ENCODE measurements at places on chromosomes 12 and 14.
A peak's percentile ranks its signal among the peaks of the same experiment; 100 is the strongest.

DNA sequence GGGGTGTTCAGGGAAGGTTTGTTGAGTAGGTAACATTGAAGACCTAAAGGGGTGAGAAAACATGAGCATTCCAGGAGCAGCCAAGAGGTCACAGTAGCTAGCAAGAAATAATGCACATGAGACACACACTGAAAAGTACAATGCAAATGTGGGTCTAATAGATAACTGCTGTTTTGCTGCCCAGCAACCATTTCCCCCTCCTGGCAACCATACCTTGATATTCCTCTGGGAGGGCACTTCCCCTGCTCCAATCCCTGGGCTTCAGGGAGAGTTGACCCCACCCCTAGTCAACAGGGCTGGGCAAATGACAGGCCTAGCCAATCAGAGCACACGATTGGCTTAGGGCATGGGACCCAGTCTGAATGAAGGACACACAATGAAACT, 8.5 kb upstream of the ACTN1 start:
- DNase-seq = no peak

DNA sequence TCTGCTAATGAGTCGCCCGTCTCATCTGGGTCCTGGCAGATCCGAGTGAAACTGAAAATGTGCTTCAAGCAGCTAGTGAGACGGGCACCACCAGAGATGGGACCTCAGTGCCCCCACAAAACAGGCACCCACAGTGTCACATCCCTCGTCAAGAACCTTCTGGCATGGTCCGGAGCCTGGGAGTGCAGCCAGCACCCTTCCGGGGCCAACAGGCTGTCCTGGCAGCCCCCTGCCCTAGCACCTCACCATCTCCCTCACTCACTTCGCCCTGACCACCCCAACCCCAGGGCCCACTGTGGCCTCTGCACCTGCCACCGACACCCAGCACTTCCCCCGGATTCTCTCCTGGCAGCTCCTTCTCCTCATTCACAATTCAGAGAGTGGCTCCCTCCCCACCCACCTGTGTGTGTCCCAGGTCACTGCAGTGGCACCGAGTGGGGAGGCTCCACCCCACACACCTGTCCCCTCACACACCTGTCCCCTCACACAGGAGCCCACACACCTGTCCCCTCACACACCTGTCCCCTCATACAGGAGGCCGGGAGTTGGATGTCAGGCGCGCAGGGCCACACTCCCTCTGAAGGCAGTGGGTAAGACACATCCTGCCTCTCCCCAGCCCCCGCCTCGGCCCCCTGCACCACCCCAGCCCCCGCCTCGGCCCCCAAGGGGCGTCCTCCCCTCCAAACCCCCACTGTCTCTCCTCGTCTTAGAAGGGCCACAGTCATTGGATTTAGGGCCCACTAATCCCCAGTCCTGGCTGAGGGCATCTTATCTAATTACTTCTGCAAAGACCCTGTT, 7.9 kb downstream of the GALNT9 start:
- no peak for DNase-seq

GRCh38 chr12:43098071-43098470, 453.9 kb downstream of the ADAMTS20 start:
- no peak for DNase-seq

DNA sequence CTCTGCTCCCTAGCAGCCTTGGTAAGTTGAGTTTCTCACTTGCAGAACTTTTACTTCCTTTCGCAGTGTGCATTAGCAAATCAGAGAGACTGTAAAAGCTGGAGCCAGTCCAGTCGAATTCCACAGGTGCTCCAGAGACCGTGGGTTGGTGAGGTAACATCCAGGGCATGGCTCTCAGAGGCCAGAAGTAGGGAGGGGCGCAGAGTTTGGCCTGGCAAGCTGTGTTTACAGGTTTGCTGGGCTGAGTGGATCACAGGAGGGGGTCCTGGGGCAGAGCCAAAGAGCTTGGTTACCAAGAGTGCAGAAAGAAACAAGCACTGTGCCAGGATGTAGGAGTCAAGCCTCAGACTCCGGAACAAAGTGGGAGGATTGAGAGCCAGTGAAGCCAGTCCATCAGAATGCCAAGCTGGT, 10.2 kb upstream of the BHLHE41 start:
- DNase-seq = no peak

DNA sequence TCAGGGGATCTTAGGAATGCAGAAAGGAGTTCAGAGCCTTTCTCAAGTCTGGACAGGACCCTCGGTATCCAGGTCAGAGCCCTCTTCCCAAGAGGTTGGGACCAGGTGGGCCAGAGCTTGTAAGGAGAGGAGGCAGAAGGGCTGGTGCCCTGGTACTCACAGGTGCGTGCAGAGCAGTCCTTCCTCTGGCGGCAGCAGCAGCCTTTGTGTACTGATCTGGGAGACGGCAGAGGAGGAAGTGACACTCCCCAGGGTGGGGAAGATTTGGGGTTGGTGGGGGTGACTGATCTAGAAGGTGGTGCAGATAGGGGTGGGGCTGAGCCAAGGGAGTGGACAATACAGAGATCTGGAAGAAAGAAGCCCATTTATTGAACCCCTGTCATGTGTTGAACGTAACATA, at the start of gene ITGB7:
TSS of gene ITGB7 (minus strand) at position 210 of the 400 bp plus-strand sequence. CDS start 6,808 bp downstream, outside the sequence.
- no peak for DNase-seq

DNA sequence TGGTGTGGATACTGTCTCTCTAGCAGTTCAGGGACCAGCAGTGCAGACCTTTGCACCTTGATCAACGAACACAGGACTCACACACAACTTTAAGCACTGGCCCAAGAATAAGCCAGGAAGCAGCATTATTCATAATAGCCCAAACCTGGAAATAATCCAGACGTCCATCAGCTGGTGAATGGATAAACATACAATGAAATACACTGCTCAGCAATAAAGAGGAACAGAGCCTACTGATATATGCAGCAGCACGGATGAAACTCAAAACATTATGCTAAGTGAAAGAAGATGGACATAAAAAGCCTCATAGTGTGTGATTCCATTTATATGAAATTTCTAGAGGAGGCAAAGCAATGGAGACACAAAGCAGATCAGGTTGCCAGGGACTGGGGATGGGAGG, 303.9 kb upstream of the FKBP4 start:
- no peak for DNase-seq

DNA sequence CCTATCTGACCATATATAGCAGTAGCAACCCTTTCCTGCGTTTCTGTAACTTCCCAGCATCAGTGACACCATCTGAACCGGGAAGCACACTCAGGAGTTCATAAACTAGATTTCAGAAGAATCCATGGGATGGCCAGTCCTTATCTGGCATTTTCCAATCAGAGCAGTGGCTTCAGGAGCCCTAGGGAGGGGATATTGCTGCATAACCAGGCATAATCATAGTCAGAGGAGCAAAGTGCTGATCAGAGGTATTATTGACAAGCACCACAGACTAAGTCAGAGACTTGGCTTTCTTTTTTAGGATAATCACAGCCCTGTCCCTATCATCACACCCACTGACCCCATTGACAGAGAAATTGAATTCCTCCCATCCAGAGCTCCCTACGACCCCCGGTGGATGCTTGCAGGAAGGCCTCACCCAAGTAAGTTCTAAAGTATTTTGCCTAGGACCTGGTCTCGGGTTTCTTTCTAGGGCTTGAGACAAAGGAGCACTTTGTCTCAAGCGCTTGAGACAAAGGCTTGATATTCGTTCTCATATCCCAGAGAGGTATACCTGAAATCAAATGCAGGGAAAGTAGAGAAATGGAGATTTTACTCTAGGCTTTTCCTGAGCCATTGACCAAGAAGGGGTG, 55.1 kb downstream of the FOXN4 start:
- DNase-seq = no peak

DNA sequence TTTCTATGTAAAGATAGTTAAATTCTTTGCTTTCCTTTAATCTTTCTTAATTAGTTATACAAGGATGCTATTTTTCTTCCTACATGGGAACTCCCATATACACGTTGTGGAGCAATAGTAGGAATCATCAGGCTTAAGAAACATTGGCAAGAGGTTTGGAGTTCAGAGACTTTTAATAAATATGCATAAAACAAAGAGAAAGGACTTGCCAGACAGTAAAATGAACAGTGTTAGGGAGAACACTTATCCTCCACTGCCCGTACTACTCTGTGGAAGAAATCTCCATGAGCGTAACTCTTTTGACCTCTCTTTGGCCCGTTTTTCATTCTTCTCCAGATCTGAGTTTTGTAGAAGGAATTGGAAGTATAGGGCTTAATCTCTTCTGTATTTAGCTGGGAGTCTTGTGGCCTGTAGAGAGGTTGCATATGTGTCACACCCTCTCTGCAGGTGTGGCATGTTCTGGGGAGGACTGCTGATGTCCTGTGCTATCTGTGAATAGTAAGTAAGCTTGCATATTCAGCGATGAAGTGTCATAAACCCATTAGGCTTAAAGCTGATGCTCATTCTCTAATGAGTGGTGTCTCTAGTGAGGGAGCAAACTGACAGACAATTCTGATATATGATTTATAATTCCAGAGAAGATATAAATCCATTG, 455.4 kb upstream of the FAR2 start:
- no peak for DNase-seq

GRCh38 chr14:72557671-72558070, 336.2 kb downstream of the DPF3 start:
- DNase-seq = no peak

DNA sequence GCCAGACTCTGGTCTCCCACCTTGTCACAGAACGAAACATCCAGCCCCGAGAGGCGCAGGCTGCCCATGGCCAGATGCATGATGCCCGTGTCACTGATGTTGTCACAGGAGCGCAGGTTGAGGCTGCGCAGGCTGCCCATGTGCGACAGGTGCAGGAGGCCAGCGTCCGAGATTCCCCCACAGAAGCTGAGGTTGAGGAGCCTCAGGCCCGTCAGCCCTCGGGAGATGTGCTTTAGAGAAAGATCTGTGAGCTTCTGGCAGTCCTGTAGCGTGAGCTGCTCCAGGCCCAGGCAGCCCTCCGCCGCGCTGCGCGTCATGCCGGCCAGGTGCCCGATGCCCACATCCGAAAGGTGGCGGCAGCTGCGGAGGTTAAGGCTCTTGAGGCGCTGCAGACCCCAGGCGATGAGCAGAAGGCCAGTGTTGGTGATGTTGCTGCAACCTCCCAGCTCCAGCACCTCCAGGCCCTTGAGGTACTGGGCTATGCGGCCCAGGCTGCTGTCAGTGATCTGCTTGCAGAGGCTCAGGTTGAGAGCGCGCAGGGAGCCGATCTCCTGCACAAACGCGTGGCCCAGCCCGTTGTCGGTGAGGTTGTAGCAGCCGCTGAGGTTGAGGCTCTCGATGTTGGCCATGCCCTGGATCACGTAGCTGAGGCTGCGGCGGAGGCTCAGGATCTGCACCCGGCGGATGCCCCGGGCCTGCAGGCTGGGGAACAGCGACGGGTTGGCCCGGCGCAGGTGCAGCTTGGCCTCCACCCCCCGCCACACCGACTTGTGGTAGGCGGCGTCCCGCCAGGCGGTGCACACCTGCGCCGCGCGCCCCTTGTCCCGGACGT, 991 bp downstream of the FBXL14 start:
- DNase-seq = peak; percentile 17

- no peak for DNase-seq
Observed at GRCh38 chr14:86129426-86129825, 599.5 kb downstream of the FLRT2 start.

- DNase-seq = no peak
Observed at GRCh38 chr12:27820564-27820963, 40.5 kb upstream of the MANSC4 start.

- DNase-seq = no peak
Observed at GRCh38 chr12:48938805-48939204, 13.5 kb upstream of the FKBP11 start.

DNA sequence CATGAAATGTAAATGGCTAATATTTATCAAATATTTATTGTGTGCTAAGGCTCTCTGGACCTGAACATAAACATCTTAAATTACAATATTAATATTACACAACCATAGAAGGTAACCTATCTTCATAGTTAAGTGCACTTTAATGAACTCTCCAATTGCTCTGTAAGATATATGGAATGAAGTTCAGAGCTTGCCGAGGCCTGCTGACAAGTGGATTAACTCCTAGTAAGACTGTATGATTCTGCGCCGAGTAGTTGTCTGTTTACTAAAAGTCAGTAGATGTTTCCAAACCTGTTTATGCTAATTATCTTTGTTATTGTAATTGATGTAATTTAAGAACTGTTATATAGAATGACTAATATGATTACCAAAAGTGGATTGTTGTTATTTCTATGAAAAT, 77.2 kb downstream of the PTPRR start:
- DNase-seq = no peak

DNA sequence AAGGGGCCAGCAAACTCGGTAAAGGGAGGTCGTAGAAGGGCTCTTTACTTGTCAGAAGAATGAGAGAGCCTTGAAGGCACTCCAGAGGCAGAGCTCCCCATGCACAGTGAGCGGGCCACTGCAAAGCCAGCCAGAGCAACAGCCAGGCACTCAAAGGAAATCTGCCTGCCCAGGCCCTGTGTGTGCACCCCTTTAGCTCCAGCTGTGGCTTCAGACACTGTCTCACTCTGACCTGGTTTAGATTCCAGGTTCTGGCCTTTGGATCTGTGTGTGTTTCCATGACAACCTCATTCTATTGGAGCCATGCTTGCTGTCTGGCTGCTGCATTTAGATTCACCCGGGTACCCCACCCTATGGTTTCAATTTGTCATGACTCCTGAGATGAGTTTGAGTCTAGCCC, 170.3 kb downstream of the CAPZA3 start:
- no peak for DNase-seq

GRCh38 chr12:87332987-87333726, 696.0 kb downstream of the C12orf50 start:
- no peak for DNase-seq

DNA sequence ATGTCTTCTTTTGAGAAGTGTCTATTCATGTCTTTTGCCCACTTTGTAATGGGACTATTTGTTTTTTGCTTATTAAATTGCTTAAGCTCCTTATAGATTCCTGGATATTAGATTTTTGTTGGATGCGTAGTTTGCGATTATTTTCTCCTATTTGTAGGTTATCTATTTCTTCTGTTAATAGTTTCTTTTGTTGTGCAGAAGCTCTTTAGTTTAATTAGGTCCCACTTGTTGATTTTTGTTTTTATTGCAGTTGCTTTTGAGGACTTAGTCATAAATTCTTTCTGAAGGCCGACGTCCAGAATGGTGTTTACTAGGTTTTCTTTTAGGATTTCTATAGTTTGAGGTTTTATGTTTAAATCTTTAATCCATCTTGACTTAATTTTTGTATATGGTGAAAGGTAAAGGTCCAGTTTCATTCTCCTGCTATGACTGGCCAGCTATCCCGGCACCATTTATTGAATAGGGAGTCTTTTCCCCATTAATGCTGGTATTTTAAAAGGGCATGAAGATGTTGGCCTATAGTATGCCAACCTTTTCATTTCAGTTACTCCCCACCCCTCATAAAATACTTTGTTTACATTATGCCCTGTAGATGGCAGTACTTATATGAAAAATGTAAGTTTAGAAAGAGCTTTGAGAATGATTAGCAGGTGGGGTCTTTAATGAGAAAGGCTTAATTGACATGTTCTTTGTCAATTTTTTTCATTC, 62.9 kb upstream of the PSMA6 start:
- no peak for DNase-seq

DNA sequence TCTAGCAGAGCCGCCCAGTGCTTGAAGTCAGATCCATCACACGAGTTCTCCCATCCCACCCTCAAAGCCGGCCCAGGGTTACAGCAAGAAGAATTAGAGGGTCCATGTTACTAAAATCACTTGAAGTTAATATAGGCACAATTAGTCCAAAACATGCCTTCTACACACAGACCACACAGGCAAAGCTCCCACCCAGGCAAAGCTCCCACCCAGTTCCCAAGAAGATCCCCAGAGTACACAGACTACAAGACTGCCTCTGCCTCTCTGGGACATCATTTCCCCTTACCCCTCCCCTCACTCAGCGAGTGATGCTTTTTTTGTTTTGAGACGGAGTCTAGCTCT, 3.3 kb downstream of the GLI1 start:
- no peak for DNase-seq

Measured in activated CD4-positive, alpha-beta T cell treated with anti-CD3 and anti-CD28 coated beads, Interleukin-2, amount 50 U/mL, for 24 hours (primary cell).